ENCODE measurements at places on chromosomes 4 and X. TPM values are rescaled to one million over a fixed set of nuclear protein-coding genes. Genes with fewer than 3 reads are reported as not detected.

DNA sequence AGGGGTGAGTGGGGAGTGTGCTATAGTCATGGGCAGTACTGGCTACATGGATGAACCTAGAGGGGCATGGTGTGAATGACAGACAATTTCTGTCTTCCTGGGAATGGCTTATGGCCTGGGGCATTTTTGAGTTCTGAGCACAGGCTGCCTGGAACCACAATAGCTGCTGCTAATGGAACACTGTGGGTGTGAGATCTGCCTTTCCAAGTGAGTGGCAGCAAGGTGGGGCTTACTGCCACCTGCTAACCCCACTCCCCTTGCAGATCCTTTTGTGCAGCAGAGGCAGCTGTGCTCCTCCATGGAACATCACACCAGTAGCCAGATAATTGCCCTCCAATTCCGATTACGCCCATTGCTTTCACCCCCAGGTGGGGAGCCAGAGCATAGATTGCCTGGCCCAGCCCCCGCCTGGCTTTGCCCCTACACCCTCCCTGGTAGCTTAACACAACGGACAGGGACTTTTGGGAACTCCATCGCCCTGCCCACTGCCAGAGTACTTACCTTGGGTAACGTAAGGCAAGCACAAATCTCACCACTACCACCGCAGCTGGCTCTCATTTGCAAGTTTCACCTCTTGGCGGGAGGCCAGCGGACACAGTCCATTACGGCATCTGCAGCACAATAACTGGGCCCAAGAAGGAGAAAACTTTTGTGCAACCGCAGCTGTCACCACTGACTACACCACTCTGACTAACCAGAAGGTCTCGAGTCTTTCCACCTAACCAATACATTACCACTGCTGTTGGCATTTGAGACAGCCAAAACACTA, 421.2 kb upstream of the NWD2 start:
- no peak overlapping the region for H3K27ac ChIP-seq
- H3K4me3 ChIP-seq = no peak overlapping the region
- no peaks in the 10 kb centered on the region for H3K36me3 ChIP-seq
- no peak for DNase-seq
- H3K4me1 ChIP-seq = no peaks in the 10 kb centered on the region

- no peak for DNase-seq
- no peaks in the 10 kb centered on the region for H3K4me1 ChIP-seq
- H3K27ac ChIP-seq = no peak overlapping the region
- H3K4me3 ChIP-seq = no peak overlapping the region
- no peaks in the 10 kb centered on the region for H3K27me3 ChIP-seq
- H3K36me3 ChIP-seq = no peaks in the 10 kb centered on the region
These were observed 1144.3 kb downstream of the RAPGEF2 start for GRCh38 chr4:160247091-160247656.

GRCh38 chr4:81250430-81250829, 35.4 kb upstream of the PRKG2 start:
- H3K27me3 ChIP-seq = no peaks in the 10 kb centered on the region
- H3K27ac ChIP-seq = no peak overlapping the region
- H3K4me3 ChIP-seq = no peak overlapping the region
- H3K4me1 ChIP-seq = no peaks in the 10 kb centered on the region
- H3K36me3 ChIP-seq = no peaks in the 10 kb centered on the region

- no peak for DNase-seq
- no peak overlapping the region for H3K27ac ChIP-seq
- no peaks in the 10 kb centered on the region for H3K27me3 ChIP-seq
- no peaks in the 10 kb centered on the region for H3K36me3 ChIP-seq
- no peak overlapping the region for H3K4me3 ChIP-seq
These were observed 6.1 kb downstream of the XPNPEP2 start for GRCh38 chrX:129744861-129745321.

DNA sequence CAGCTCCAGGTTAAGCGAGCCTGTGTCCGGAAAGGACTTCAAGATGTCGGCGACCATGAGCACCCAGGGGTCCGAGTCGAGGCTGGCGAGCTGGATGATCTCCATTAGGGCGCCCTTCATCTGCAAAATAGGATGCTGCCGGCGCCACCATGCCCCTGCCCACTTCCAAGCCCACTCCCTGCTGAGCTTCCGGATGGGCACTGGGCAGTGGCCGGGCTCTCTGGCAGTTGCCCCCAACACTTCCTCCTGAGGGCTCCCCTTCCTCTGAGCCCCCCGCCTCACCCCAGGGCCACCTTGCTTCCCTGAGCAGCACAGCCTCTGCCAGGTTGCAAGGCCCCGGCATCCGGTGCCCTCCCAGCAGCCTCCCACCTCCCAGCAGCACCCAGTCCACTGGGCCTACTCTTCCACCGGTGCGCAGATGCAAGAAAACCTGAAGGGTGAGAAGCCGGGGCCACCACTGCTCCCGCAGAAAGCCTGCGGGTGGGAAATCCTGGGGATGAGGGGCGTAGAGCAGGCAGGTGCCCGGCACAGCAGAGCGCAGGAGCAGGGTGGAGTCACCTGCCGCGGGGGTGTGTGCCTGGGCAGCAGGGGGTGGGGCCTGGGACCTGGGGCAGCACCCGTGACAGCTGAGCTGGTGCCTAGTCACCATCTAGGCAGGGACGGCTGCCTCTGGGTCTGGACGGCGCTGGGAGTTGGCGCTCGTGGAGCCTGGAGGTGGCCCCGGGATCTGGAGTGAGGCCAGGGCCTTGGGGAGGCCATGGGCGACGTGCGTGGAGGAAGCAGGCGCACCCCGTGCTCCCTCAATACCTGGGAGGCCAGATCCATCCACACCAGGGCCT, 17.0 kb downstream of the NELFA start:
- no peaks in the 10 kb centered on the region for H3K27me3 ChIP-seq
- DNase-seq = no peak
- H3K4me1 ChIP-seq = no peaks in the 10 kb centered on the region
- H3K27ac ChIP-seq = no peak overlapping the region
- H3K36me3 ChIP-seq = peaks cover 24% of the 10 kb centered on the region

GRCh38 chrX:44253575-44253942, 89.9 kb downstream of the EFHC2 start:
- no peak for DNase-seq
- H3K27ac ChIP-seq = no peak overlapping the region
- H3K4me1 ChIP-seq = no peaks in the 10 kb centered on the region
- no peaks in the 10 kb centered on the region for H3K36me3 ChIP-seq
- H3K4me3 ChIP-seq = no peak overlapping the region

DNA sequence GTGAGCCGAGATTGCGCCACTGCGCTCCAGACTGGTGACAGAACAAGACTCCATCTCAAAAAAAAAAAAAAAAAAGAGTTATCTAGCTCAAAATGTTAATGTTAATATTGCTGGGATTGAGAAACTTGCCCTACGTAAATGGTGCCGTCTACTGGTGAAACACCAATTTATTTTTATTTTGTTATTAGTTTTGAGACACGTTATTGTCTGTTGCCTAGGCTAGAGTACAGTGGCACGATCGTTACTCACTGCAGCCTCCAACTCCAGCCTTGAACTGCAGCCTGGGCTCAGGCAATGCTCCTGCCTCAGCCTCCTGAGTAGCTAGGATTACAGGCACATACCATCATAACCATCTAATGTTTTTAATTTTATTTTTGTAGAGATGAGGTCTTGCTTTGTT, 262.8 kb downstream of the BMPR1B start:
- no peaks in the 10 kb centered on the region for H3K27me3 ChIP-seq
- H3K27ac ChIP-seq = no peak overlapping the region
- H3K4me3 ChIP-seq = no peak overlapping the region
- no peaks in the 10 kb centered on the region for H3K36me3 ChIP-seq
- peaks cover 4% of the 10 kb centered on the region for H3K4me1 ChIP-seq

GRCh38 chr4:104756837-104757236, 262.1 kb upstream of the CXXC4 start:
- no peaks in the 10 kb centered on the region for H3K27me3 ChIP-seq
- no peaks in the 10 kb centered on the region for H3K4me1 ChIP-seq
- H3K27ac ChIP-seq = no peak overlapping the region
- DNase-seq = no peak

DNA sequence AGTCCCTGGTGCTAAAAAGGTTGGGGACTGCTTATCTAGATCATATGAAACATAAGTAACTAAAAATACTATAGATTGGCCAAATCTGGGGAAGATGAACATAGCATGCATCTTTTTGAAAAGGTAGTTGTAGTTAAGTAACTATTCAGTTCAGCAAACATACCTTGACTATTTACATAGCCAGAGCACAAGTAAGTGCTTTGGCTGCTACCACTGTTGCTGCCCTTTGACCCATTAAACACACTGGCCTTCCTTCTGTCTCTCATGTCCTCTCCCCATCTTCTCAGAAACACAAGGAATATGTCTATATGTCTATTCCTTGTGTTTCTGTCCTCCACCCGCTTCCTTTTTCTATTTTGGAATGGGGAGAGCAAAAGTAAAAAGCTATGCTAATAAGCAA, 87.9 kb upstream of the SPRY1 start:
- H3K36me3 ChIP-seq = no peaks in the 10 kb centered on the region
- no peaks in the 10 kb centered on the region for H3K4me1 ChIP-seq
- H3K4me3 ChIP-seq = no peak overlapping the region
- H3K27ac ChIP-seq = no peak overlapping the region

DNA sequence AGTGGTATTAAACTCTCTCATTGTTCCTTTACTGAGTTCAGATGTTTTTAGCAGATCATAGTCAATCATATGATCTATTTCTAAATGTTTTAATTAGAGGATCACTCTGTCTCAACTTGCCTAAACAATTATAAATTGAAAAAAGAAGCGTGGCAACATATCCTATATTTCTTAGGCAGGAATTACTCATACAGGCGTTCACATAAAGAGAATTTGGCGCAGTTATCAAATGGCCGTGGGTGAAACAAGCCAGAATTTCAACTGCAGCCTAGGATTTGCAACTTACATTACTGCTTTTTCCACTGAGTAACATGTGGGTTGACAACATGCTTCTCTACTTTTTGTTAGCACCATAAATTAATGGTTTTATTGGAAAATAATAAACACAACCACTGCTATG, 141.3 kb downstream of the CPE start:
- H3K4me3 ChIP-seq = no peak overlapping the region
- H3K4me1 ChIP-seq = peaks cover 3% of the 10 kb centered on the region
- H3K27me3 ChIP-seq = no peaks in the 10 kb centered on the region
- H3K27ac ChIP-seq = no peak overlapping the region
- H3K36me3 ChIP-seq = no peaks in the 10 kb centered on the region

DNA sequence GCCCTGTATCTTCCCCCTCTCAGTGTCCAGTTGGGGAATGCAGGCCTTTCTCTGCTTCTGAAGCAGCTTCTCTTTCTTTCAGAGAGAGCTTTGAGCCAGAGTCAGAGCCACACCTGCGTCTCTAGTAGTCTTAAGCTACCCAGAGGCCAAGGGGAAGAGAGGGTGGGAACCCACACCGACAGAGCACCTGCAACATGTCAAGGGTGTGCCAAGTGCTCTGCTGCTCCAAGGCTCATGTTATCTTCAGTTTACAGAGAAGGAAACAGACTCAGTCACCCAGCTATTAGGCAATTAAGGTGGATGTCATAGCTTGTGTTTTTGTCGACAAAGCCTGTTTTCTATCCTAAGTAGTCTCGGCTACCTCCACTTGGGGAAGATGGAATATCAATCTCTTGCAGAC, 22.7 kb upstream of the RNF212 start:
- H3K27me3 ChIP-seq = peaks cover 7% of the 10 kb centered on the region
- no peaks in the 10 kb centered on the region for H3K36me3 ChIP-seq
- DNase-seq = no peak

DNA sequence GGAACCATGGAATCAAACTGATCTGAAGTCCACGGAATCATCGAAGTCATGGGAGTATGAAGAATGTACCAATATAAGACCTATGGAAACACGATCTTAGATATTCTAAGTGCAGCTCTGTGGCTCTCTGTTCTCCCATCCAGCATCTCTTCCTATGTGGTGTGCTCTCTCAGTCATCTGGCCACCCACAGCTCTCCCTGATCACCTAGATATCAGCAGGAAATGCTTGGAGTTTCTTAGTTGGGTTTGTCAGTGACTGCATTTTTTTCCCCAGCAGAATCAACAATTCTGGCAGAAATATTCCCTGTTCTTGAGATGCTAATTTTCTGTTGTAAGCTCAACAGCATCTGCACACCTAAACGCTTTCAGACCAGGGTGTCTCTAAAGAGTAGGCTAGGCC, 94.1 kb downstream of the GC start:
- no peaks in the 10 kb centered on the region for H3K36me3 ChIP-seq
- DNase-seq = no peak
- H3K27ac ChIP-seq = no peak overlapping the region
- H3K4me3 ChIP-seq = no peak overlapping the region

GRCh38 chr4:21569638-21570037, 378.9 kb downstream of the KCNIP4 start:
- DNase-seq = no peak
- H3K27me3 ChIP-seq = no peaks in the 10 kb centered on the region
- no peak overlapping the region for H3K4me3 ChIP-seq
- H3K4me1 ChIP-seq = no peaks in the 10 kb centered on the region
- no peaks in the 10 kb centered on the region for H3K36me3 ChIP-seq

GRCh38 chrX:105121186-105121585, 99.3 kb downstream of the TEX13A start:
- no peaks in the 10 kb centered on the region for H3K27me3 ChIP-seq
- H3K4me1 ChIP-seq = no peaks in the 10 kb centered on the region
- no peaks in the 10 kb centered on the region for H3K36me3 ChIP-seq
- no peak overlapping the region for H3K27ac ChIP-seq
- no peak overlapping the region for H3K4me3 ChIP-seq

- H3K4me1 ChIP-seq = peaks cover 2% of the 10 kb centered on the region
- H3K27ac ChIP-seq = no peak overlapping the region
- H3K27me3 ChIP-seq = no peaks in the 10 kb centered on the region
- no peak for DNase-seq
- H3K4me3 ChIP-seq = no peak overlapping the region
These were observed 351.4 kb downstream of the PTTG2 start for GRCh38 chr4:38311495-38312126.

DNA sequence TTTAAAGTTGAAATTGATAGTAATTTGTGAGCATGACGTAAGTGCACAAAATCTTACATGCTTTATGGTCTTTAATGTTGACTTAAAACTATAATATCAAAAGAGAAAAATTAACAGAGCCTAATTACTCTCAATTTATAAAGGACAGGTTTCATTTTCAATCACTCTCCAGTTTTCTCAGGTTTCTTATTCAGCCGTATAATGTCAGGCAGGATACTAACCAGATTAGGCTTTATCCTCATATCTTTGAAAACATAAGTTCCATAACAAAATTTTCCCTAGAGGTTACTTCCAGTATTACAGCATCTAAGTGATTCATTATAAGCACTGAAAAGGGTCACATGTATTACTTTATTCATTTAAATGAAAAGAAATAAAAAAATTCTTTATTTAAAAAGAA, 492.1 kb downstream of the PACRGL start:
- DNase-seq = no peak
- no peaks in the 10 kb centered on the region for H3K4me1 ChIP-seq
- no peaks in the 10 kb centered on the region for H3K36me3 ChIP-seq
- H3K27ac ChIP-seq = no peak overlapping the region
- no peaks in the 10 kb centered on the region for H3K27me3 ChIP-seq

GRCh38 chrX:37646254-37646653, 39.3 kb upstream of the XK start:
- no peak for DNase-seq
- H3K4me1 ChIP-seq = no peaks in the 10 kb centered on the region
- H3K27ac ChIP-seq = no peak overlapping the region
- no peaks in the 10 kb centered on the region for H3K27me3 ChIP-seq
- no peak overlapping the region for H3K4me3 ChIP-seq

The DKK2 gene
- 0.14 TPM for polyA plus RNA-seq

The GUF1 gene
- polyA plus RNA-seq = 5.0 TPM

The TCEAL2 gene
- not detected for polyA plus RNA-seq

The CXCL6 gene
- polyA plus RNA-seq = 0.81 TPM

The PCDH10 gene
- 100 TPM for polyA plus RNA-seq

The MAGEA9B gene
- polyA plus RNA-seq = not detected
